ENCODE measurements at places on chromosomes 5 and 9. TPM values are rescaled to one million over a fixed set of nuclear protein-coding genes. Genes with fewer than 3 reads are reported as not detected.

DNA sequence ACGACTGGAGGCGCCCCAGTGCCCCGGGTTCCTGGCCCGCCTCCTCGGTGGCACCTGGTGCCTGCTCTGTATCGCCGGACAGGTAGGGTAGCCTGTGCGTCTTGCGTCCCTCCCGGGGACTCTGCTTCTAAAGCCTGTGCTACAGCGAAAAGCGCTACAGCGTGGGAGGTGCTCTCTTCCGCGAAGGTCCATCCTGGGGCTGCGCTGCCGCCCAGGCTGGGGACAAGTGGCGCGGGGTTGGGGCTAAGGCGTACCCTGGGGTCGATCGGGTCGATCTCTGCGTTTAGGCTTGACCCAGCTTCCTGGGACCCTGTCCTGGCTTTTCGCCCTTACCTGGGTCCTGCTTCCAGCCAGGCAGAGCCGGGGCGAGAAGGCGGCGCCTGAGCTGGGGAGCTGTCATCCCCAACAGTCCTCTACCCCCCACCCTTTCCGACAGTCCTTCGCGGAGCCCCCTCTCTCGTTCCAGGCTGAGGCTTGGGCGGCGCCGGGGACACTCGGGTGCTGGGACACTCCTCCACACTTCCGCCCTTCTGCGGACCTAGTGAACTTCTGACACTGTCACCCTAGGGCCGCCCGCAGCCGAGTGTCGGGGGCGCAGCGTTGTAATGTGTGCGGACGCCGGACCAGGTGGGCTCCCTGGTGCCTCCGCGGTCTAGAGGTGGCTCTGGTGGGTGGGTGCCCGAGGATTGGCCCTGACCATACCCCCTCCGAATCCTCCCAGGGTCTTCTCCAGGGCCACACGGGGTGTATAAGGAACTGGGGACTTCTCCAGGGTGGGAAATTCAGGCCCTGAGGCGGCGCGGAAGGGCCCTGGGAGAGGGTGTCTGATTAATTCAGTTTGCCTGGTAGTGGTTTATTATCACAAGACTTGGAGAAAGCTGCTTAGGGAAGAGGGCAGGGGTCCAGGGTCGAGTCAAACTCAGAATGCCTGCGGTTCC lies 328.2 kb downstream of the SH3GL2 start:
- DNase-seq: peak; percentile 21

DNA sequence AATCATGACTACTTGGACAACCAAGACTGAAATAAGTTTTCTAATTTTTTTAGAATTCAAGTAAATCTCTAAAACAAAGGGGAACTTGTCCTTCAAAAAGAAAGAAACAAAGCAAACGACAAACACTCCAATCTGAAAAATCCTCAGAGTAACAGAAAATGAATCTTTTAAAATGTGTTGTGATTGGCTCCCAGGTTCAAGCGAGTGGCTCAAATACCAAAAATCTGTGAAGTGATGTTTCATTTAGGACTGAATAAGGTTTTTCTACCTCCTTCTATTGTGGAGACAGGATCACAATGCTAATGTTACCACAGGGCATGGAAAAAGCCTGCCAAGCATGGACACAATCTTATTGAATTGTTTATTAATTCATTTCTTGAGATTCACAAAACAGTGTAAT lies 415.7 kb downstream of the RAB3C start:
- DNase-seq: no peak

DNA sequence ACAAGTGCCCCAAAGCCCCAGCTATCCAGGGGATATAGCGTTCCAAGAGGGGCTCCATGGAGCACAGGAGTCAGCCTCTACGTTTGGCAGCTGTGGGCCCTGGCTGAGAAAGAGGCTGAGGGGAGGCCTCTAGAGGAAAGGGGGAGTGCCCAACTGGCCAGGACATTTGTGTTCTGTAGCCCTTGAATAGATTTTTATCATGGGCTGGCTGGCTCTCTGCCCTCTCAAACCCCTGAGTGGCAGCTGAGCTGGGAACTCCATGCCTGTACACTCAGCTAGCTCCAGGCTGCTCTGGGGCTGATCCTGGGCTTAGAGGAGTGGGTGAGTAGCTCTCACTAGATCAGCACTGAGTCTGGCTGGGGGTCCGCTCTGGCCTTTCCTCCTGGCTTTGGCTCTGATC lies 285.0 kb downstream of the ZSWIM6 start:
- no peak for DNase-seq

- peak; percentile 76 for DNase-seq
These were observed 2.0 kb downstream of the CXXC5 start for GRCh38 chr5:139650031-139650688.

DNA sequence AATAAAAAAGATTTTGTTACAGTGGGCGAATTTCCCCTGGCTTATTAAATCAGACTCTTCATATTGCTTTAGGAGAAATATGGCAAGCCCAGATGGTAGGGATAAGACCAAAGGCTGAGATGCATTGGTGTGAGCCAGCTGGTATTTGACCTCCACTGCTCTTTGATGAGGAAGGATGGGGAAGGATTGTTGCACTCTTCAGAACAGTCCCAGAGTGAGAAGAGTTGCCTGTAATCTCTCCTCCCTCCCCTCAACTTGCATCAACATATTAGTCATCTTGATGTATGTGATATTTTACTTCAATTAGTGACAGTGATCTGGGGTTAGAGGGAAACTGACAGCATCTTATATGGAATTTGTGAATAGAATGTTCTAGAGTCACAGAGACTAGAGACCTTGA lies 136.6 kb downstream of the ADAMTS12 start:
- DNase-seq: no peak

- DNase-seq: no peak
These were observed 40.6 kb downstream of the ARHGAP26 start for GRCh38 chr5:142810743-142811290.

GRCh38 chr9:118883411-118883810 lies 485.8 kb downstream of the BRINP1 start:
- DNase-seq: no peak

GRCh38 chr5:94901191-94901979 lies 282.9 kb downstream of the SLF1 start:
- DNase-seq: peak; percentile 47

- DNase-seq: no peak
These were observed 92.7 kb upstream of the FCN2 start for GRCh38 chr9:134787601-134788531.

DNA sequence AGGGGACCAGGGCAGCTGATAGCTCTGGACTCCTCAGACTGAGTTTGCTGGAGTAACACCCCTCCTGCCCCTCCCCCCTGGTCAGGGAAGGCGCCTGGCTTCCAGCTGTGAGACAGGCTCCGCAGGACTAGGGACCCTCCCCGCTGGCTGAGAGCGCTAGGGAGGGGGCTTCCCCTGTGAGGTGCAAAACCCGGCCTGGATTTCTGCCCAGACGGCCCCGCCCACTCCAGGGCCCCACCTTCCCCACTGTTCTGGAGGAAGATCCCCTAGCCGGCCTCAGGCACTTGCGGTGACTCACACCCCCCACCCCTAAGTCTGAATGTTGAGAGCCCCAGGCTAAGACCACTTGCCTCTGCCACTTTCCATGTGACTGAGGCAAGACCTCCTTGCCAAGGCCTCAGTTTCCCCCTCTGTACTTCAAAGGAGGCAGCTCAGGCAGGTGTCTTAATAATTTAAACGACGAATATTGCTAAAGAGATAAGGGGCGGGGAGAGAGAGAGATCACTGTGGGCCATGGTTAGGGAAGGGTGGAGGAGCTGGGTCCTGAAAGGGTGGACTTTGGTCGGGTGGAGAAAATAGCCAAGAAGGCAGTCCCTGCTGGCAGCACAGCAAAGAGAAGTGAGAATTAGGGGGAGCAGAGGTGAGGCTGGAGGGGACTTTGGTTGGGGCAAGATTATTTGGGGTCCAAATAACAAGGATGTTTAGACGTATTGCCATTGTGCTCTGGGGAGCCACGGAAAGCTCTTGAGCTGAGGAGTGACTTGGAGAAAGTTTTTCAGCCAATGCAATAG lies 1.0 kb upstream of the DAB2IP start:
- peak; percentile 92 for DNase-seq

DNA sequence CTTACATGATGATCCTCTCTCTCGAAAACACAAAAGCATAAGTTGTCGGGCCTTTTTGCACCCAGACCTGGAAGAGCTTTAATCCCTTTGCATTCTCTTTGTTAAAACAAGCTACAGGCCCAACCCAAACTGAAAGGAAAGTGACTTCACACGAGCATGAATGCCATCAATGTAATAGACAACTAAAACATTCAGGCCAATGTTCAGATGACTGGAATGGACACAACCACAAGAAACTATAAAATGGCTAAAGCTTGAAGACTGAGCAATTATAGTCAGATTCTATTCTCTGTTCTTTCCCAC lies 45.5 kb downstream of the RFX3 start:
- DNase-seq: no peak

DNA sequence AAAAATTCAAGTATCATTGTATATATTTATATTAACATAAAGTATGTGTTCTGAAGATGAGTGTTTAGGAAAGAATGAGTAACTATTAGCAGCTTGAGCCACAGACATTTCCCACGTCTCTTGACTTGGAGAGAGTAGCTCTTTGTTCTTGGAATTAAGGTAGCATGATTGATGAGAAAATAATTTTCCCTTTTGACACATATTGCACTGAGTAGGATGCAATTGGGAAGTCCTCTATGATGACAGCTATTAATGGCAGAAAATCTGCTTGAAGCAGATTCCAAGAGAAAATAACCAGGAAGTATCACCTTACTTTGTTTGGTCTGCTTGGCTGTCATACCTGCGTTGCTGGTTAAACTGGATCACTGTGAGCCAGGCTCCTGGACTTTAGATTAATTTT lies 204.8 kb downstream of the TLE4 start:
- DNase-seq: no peak

- no peak for DNase-seq
These were observed 217.7 kb upstream of the EDIL3 start for GRCh38 chr5:84602371-84602771.

GRCh38 chr5:40755093-40755406 lies 711 bp downstream of the TTC33 start:
- DNase-seq: peak; percentile 86

DNA sequence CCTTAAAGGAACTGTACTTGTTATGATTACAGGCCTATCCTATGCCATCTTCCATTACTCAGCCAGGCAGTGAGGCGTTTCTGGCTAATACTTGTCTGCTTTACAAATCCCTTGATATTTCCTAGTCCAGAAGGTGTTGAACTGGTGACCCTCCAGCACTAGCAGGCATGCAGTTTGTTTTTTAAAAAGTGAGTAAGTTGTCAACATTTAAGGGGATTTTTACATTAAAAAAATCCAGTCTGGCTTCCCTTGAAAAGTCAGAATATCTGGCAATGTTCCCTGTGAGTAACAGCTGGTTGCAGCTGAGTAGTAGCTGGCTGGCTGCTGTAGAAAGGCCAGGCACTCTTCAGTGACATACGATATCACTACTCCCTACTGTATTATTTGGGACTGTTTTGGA lies 21.8 kb downstream of the GRIN3A start:
- DNase-seq: no peak

DNA sequence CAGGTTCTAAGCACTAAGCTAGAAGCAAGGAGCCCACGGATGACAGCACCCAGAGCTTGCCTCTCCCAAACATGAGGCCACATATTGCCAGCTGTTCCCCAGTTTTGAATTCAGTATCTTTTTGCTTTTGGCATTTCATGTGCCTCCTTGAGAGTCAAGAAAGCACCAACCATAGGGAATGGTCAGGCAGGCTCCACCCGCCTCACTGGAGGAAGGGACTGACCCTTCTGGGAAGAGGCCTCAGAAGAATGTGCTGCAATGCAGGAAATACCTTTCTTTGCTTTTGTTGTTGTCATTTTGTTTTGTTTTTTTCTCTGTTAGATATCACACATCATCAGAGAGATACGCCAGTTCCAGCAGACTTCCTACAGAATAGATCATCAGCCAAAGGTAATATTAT lies 13.7 kb upstream of the CKMT2 start:
- DNase-seq: no peak

DNA sequence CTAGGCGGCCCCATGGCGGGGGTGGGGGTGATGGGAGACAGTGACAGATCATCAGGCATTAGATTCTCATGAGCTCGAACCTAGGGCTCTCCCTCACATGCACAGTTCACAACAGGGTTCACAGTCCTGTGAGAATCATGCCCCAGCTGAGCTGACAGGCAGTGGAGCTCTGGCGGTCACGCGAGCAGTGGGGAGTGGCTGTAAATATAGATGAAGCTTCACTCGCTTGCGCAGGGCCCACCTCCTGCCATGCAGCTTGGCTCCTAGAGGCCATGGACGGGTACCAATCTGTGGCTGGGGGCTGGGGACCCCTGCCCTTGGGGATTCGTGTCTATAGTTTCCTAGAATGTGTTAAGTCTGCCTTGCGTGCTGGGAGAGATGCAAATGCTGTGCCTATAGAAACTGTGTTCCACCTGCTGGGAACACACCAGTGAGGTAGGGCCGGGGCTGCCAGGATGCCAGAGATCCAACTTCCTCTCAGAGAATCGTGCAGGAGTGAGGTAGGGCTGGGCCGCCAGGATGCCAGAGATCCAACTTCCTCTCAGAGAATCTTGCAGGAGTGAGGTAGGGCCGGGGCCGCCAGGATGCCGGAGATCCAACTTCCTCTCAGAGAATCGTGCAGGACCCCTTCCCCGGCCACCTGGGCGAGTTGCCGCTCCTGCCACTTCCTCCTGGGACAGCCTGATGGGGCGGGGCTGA lies 14.1 kb upstream of the EXOC3 start:
- DNase-seq: no peak

The CCNI2 gene
- 1.4 TPM for total RNA-seq

The CENPK gene
- total RNA-seq: 9.6 TPM

The PNPLA7 gene
- total RNA-seq: 0.56 TPM

The PCA3 gene
- total RNA-seq: not detected

The EXOSC2 gene
- 19.5 TPM for total RNA-seq

The TAF11L5 gene
- total RNA-seq: not detected

The HMCN2 gene
- total RNA-seq: 0.20 TPM

The IL3 gene
- total RNA-seq: 0.37 TPM

The ZNF483 gene
- 4.4 TPM for total RNA-seq

The TAS2R1 gene
- 1.0 TPM for total RNA-seq
